NCI-H187 treated with DMSO at 0.1 percent for 48 hours (cell line): ENCODE measurements at places on chromosomes 4 and X.

DNA sequence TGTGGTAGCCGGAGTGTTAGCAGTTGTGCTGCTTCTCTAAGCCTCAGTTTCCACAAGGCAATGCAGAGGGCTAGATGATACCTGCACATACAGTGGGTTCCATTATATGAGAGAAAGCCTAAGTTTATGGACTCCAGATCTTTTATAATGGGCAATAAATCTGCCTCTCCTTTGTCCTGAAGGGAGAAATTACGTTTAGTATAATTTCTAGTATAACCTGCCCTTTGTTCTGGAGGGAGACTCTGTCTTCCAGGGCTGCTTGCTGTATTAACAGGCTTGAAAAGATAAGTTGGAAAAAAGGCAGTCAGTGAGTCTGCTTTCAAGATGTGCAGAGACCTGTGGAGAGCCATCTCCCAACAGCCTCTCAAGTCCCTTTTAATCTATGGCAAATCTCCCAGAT lies 42.8 kb downstream of the ZNF81 start:
- no peak for DNase-seq

DNA sequence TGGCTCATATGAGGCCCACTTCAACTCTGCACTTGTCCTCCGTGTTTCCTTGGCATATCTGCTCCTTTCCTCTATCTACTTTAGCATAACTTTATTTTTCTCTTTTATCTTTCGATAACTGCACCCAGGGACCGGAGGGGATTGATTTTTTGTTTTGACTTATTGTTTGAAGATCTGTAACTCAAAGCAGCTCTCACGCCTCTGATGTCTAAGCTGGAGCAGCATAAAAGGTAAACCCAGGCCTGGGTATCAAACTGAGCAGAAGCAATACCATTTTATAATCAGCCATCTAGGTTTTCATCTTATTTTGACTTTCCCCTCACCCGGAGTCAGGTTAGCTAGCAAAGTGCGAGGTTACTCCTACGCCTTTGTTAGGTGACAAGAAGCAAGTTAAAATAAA lies 28.4 kb downstream of the LEF1 start:
- DNase-seq = no peak

GRCh38 chr4:160194716-160195115 lies 1091.8 kb downstream of the RAPGEF2 start:
- DNase-seq = no peak

DNA sequence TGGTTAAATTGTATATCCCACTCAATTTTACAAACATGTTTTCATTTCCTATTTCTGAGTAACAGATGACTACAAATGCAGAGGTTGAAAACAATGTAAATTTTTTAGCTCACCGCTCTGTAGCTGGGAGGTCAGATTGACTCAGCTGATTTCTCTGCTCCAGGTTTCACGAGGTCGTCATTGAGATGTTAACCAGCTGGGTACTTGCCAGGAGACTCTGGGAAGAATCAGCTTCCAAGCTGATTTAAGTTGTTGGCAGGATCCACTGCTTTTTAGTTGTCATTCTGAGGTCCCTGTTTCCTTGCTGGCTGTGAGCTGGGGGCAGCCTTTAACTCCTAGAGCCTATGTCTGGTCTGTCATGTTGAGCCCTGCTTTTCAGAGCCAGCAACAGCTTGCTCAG lies 864.3 kb upstream of the AGA start:
- DNase-seq = no peak

DNA sequence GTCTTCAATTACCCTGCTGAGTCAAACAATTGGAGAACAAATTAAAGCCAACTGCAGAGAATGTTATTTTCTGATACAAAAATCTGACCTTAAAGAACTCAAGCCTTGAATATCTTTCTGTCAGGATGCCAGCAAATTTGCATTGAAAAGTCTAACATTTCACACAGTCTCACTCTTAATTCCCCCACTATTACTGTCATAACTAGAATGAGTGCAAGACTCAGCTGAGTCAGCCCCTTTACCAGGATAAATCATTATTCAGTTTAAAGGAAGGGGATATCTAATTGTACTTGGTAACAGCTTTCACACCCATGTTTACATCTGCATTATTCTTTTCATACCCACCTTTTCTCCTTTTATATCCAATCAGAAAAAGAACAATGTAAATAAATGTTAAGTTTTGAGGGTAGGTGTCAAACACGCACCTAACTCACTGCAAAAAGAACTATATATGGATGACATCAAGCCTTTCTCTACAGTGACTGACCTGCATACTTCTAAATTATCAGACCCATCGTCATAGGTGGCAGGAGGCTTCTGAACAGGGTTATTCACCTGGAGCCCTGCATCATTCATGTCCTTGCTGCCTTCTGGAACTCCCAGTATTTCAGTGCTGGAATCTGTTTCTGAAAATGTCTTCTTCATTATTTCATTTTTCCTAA lies 117.4 kb downstream of the TMA16 start:
- DNase-seq = no peak

DNA sequence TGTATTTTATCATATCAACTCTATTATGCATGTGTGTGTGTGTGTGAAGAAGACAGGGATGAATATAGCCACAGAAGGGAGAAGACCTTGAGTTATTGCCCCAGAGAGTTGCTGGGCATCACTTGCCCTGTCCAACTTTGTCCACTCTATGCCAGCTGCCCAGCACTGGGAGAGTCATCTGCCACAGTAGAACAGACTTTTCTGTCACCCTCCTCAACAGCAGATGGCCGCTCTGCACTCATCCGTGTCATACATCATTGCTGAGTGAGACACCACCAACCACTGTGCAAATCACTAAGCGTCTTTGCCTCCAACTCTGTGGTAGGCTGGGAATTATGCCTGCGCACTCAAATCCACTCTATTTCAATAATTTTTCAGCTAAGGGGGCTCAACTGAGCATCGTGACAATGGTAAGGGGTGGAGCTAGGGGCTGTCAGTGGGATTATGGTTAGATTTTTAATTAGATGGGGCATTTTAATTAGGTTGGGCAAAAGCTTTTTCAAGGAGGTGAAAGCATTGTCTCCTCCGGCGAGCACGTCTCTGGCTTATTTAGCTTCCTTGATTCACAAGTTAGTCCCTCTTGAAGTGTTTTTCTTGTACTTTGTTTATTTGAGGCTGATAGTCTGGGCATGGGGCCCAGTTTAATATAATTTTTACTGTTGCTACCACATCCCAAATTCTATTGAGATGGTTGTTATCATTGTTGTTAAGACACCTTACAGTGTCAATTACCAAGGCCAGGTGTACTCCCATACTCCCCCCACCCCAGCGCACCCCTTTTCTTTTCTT lies 100.1 kb upstream of the KLF3 start:
- peak; percentile 30 for DNase-seq
